ENCODE measurements at places on chromosomes 11 and 22.

- DNase-seq = no peak
These were observed 69.9 kb upstream of the CHRM4 start for GRCh38 chr11:46461461-46461927.

DNA sequence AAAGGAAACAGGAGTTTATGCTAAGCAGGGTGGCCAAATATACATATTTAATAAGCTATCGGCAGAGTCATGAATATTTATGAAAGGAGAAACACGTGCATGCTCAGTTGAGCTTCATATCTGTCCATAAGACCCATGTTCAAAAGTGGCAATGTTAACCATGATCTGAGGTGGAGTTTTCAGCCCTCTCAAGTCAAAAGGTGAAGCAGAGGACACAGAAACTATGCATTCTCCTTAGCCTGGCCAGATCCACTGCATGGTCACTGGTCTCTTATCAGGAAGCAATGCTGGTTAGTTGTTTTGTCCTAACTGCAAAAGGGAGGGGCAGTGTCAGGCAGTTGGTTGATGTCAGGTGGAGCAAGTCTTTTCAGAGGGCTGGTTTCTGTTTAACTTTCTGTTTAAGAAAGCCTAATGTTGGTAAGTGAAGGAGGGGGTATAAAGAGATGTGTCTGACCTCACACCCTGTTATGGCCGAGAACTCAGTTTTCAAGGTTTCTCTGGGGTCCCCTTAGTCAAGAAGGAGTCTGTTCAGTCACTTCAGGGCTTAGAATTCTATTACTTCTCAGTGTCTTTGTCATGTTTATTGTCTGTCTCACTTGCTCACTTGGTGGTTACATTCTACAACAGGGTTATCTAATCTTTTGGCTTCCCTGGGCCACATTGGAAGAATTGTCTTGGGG is 5.5 kb upstream of the SELENOH start:
- no peak for DNase-seq

- no peak for DNase-seq
These were observed 1.3 kb downstream of the PARVG start for GRCh38 chr22:44181912-44182587.

- no peak for DNase-seq
These were observed 189.6 kb downstream of the ADAMTS15 start for GRCh38 chr11:130638033-130638432.

GRCh38 chr11:78922859-78923625 is 348.4 kb upstream of the NARS2 start:
- DNase-seq = peak; percentile 9
